ENCODE measurements at places on chromosomes 16 and 17. TPM values are rescaled to one million over a fixed set of nuclear protein-coding genes. Genes with fewer than 3 reads are reported as not detected.

- DNase-seq: no peak
These were observed 33.0 kb upstream of the FOXJ1 start for GRCh38 chr17:76174037-76174436.

Gene INTS2
- total RNA-seq: 12.4 TPM

DNA sequence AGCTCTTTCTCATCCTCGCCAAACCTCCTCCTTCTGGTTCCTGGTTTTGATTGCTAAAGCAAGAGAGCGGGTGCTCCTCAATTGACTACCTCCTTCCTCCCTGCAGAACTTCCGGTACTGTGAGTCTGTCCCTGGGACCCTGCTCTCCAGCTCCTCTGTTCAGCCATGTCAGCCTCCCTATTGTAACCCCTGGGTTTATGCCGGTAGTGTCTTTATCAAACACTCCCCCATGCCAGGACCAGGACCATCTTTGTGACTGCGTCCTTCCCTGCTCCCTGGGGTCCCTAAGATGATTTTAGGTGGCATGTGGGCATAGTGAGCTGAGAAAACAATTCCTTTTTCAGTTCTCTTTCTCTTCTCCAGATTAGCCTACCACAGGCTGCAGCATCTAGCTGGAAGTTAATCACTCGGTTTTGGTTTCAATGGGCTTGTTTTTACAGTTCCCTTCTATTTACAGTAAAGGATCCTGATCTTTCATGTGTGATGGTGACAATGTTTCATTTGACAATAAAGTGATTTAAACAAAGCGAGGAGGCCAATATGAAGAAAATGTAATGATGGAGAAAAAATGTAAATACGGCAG lies 27.7 kb upstream of the IL21R start:
- no peak for DNase-seq

- DNase-seq: no peak
These were observed 29.6 kb downstream of the TEKT5 start for GRCh38 chr16:10665166-10665565.

Gene ABCA3
- 0.14 TPM for total RNA-seq

DNA sequence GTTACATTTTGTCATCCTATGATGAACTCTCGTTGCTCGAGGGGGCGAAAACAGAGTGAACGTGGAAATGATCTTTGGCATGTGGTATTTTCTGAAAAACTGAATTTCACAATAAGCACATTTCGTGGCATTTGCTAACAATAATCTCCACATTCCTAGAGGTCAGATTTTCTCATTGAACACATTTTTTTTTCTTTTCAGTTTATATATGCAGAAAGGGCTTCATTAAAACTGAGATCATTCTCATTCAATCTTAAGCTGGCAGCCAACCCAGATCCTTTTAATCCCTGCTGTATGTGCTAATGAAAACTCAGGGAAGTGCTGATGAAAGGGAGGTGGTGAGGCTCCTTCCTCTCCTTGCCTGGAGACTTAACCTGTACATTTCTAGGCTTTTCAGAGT lies 52.6 kb downstream of the PRKCA start:
- no peak for DNase-seq

Gene ABCA6
- not detected for total RNA-seq

DNA sequence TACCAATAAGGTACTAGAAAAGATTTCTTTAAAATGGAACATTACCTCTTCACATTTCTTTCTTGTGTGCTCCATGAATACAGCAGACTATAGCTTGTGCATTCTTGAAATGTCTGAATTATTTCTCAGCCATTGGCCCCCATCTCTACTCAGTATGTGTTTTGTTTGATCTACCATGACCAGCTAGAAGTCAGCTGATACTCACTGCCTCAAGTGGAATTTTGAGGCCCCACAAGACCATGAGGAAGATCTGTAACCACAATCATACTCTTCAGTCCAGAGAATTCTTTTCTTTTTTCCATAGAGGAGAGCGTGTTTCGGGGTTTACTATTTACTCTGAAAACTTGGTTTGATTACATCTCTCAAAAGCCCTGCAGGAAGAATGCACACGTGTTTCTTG lies 319.1 kb downstream of the TOX3 start:
- no peak for DNase-seq

GRCh38 chr17:22516861-22517636 lies 824.7 kb downstream of the KCNJ18 start:
- no peak for DNase-seq

Gene CFAP97D1
- total RNA-seq: not detected

DNA sequence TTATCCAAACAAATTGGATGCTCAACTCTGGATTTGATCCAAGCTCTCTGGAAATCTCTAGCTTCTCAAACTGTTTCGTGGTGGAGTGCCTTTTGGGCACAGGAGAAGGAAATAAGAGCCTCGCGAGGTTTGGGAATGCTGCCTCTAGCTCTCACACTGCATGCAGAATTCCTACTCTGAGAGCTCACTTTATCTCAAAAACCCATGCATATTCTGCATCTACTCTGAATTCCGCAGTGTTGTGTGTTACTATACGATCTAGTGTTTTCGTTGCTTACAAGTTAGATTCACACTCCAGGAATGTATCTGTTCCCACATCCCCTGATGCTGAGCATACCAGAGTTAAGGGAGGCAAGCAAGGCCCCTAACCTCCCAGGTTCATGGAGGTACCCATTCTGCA lies 462.7 kb downstream of the WWOX start:
- DNase-seq: no peak

DNA sequence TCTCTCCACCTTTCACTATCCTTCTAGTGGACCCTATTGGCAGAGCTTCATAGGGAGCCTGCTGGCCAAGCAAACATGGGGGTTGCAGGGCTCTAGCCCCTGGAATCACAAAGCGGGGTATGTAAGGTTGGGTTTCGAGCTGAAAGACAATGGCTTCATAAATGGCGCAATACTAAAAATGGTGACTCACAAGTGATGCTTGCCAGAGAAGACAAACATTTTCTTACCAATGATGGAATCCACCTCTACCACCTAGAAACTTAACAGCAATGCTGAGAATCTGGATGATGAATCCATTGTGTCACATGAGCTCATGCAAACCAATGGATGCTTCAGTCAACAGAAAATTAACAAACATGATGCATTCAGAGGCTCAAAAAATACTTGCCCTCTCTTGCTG lies 375.3 kb upstream of the PSMD7 start:
- no peak for DNase-seq

DNA sequence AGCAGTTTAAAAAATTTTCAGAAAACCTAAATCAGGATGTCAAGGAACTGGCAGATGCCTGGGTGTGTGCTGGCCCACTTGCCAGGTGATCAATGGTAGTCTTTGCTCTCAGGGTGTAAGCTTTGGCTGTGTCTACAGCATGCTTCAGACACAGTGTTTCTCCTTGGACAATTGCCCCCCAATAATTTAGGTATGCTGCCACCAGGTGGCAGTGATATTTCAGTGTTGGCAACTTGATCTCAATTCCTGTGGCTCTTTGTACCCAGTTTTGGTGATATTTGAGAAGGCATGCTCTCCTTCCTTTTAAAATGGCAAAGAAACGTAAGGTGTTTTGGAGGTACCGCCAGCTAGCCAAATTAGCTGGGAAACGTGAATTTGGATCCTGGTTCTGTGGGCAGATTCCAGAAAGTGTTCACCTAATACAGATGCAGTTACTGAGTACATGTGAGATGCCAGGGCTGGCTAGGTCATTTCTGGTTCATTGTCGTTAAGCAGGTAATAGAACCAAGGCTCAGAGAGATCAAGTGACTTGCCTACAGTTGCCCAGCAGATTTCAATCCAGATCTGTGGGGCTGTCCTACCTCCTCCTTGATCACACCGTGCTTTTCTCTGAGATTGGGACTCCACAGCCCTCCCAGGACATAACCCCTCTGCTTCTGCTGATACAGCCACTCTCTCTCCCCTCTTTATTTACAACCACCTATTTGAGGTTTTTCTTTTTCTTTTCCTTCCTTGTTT lies 155.6 kb upstream of the PLCG2 start:
- DNase-seq: peak; percentile 46

GRCh38 chr17:28553000-28553505 lies 629 bp upstream of the UNC119 start:
- no peak for DNase-seq

DNA sequence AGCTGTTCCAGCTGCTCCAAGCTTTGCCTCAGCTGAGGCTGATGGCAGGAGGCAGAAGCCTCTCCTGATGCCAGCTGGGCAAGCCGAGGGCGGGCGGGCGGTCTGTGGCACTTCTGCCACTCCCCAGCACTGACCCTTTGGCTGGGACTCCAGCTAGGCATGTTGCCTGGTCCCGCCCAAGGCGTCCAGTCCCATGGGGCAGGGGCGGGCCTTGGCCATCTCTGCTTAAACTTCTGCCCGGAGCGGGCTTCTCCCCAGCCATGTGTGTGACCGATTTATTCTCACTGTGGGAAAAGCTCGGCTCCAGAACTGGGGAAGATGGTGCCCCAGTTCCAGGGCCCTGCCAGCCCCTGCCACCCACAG lies 349.1 kb downstream of the SEC14L1 start:
- DNase-seq: no peak

Gene CD79B
- 0.10 TPM for total RNA-seq

- DNase-seq: peak; percentile 18
These were observed 20.0 kb upstream of the RASD1 start for GRCh38 chr17:17515934-17516930.

DNA sequence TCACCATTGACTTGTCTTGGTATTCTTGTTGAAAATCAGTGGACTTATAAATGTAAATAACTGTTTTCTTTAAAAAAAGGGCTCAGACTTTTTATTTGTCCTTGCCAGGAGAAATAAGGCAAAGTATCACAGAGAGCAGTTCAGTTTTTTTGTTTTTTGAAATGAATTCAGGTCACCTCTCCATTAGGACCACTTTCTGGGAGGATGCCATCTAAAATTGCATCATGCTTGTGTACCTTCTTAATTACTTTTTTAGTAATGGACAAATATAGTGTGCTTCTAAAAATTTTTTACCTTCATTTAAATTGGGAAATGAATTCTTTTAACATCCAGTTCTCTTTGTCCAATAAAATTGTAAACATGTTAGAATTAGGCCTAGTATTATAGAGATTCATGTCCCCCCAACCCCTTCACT lies 210.0 kb downstream of the BCAS3 start:
- no peak for DNase-seq

- no peak for DNase-seq
These were observed 8.9 kb upstream of the NDEL1 start for GRCh38 chr17:8426802-8427201.

DNA sequence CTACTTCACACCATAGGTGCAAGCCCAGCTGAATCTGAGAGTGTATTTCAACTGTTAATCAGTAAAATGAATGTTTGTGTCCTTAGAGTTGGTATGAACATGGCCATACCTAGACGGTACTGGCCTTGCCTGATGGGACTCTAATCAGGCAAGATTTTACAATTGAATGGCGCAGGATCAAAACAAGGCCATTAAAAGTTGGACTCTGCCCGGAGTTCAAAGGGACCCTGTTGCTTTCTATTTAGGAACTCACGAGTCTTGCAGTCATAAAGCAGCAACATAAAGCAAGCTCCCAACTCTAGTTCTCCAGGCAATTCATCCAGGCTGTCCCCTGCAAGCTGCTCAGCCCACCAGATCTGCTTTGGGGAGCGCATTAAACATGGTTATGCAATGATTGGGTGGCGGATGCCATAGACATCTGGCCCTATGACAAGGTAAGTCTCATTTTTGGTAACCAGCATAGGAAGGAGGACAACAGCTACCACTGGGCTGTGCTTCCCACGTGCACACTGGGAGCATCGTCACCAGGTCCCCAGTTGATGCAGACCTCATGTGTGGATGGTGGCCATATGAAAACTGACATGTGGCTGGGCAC lies 8.8 kb downstream of the TMEM186 start:
- no peak for DNase-seq

GRCh38 chr16:67393788-67394154 lies 473 bp upstream of the TPPP3 start:
- DNase-seq: no peak

GRCh38 chr17:66540131-66540781 lies 237.8 kb downstream of the PRKCA start:
- DNase-seq: peak; percentile 95

DNA sequence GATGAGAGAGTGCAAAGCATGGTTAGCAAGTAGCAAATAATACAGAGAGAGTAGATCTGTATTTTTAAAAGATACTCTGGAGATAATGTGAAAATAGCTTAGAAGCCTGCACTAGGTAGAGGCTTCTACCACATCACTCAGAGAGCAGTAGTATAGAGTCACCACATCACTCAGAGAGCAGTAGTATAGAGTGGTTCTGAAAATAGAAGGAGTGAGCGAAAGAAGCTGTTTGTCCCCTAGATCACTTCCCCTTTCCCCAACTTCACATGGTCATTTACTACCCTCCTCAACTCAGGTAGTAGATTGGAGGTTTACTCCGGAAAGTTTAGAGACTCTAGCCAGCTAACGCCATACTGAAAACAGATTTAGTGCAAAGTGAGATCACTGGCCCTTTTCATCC lies 17.1 kb downstream of the DGKE start:
- no peak for DNase-seq

- DNase-seq: no peak
These were observed 48.7 kb downstream of the LMF1 start for GRCh38 chr16:922051-922450.

GRCh38 chr17:65564793-65565192 lies 3.3 kb upstream of the AXIN2 start:
- DNase-seq: no peak

Gene KRT25
- total RNA-seq: not detected

- no peak for DNase-seq
These were observed 6.3 kb downstream of the SLC25A39 start for GRCh38 chr17:44318077-44318892.

Gene ASPA
- total RNA-seq: not detected

Gene SLC5A10
- not detected for total RNA-seq

GRCh38 chr17:1153795-1154546 lies 25.8 kb downstream of the ABR start:
- DNase-seq: peak; percentile 22

GRCh38 chr17:74592087-74592990 lies at the start of gene CD300LD:
Gene CD300LD, minus strand, starts transcription at chr17:74592283. Its CDS starts 81 bp downstream, at chr17:74592202.
- DNase-seq: peak; percentile 26

- DNase-seq: no peak
These were observed 19.2 kb downstream of the ARHGAP27 start for GRCh38 chr17:45413498-45413923.

DNA sequence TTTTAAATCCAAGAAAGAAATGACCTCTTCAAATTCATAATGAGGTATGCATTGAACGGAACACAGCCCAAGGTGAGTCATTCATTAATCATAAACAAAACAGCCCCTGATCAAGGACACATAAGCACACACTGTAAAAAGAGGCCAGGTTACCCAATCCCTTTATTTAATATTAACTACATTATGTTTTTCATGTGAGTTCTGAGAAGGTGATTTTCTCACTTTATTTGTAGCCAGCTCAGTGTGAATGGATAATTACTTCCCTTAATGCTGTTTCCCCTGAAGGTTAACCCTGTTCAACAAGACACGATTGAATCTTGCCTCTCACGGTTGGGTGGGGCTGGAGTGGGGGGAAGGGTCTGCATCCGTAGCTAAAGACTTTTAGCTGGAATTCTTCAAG lies 257.3 kb upstream of the SALL1 start:
- DNase-seq: peak; percentile 63
